K562 (cell line): ENCODE measurements at places on chromosomes 7 and 10. TPM values are rescaled to one million over a fixed set of nuclear protein-coding genes. Genes with fewer than 3 reads are reported as not detected.

DNA sequence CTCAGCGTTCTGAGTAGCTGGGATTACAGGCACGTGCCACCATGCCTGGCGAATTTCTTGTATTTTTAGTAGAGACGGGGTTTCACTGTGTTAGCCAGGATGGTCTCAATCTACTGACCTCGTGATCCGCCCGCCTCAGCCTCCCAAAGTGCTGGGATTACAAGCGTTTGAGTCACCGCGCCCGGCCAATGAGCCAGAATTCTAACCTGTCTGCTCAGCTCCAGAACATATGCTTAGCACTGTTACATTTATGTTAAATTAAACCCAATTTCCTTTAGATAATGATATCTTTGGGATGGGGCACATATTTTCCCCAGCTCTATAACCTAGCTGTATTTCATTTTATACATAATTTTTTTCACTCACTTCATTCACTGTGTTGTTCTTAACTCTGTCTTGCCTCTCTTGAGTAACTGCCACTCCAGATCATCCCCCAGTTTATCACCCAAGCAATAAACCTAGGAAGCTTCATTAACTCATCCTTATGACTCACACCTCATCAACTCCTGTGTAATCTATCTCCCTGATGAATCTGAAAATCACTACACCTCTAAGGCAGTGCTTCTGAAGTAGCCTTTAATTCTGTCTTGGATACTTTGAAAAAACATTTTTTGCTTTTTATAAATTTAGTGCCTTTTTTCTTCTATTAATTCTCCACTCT is 559.7 kb upstream of the ZWINT start:
- H3K4me3 ChIP-seq, result no peak overlapping the region
- H3K4me1 ChIP-seq, result no peaks in the 10 kb centered on the region
- H3K36me3 ChIP-seq, result no peaks in the 10 kb centered on the region
- no peaks in the 10 kb centered on the region for H3K27me3 ChIP-seq
- no peak for DNase-seq
- no peak overlapping the region for H3K27ac ChIP-seq

DNA sequence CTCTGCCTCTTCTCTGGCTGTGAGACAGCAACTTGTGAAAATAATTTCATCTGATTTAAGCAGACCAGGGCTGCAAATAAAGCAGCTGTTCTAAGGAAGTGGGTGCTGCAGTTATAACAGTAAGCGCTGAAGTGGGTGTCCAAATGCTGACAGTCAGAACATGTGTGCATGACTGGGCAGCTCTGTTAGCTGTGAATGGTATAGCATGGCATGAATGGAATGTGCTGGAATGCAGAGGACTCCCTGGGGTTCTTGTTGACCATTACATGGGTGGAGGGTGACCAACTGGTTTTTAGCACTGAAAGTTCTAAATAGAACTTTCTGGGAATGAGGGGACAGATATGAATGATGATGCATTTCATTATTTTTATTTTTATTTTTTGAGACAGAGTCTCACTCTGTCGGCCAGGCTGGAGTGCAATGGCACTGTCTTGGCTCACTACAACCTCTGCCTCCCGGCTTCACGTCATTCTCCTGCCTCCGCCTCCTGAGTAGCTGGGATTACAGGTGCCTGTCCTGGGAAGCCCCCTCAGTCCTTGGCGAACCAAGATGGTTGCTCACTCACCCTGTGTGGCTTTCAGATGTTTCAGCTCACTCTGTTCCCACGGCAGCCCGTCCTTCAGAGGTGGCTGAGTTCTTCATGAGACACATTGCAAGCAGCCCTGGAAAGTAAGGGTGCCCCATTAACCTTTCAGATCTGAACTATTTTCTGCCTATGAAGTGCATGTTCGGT is 319.8 kb upstream of the PHYHIPL start:
- no peaks in the 10 kb centered on the region for H3K27me3 ChIP-seq
- H3K27ac ChIP-seq, result no peak overlapping the region
- DNase-seq, result no peak
- no peaks in the 10 kb centered on the region for H3K4me1 ChIP-seq

DNA sequence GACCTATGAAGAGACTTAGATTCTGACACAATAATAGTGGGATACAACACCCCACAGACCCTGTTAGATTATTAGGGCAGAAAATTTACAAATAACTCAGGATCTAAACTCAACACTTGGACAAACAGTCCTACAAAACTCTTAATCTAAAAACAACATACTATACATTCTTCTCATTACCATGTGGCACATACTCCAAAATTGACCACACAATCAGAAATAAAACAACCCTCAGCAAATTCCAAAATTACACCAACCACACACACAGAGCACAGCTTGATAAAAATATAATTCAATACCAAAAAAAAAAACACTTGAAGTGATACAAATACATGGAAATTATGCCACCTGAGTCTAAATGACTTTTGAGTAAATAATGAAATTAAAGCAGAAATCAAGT is 7.8 kb downstream of the ZNF680 start:
- no peaks in the 10 kb centered on the region for H3K27me3 ChIP-seq
- DNase-seq, result no peak
- H3K4me1 ChIP-seq, result no peaks in the 10 kb centered on the region; the same call in 2 of the 3 replicates
- no peak overlapping the region for H3K4me3 ChIP-seq
- no peak overlapping the region for H3K27ac ChIP-seq

HTR5A gene
- not detected in 2 replicates for total RNA-seq

DNA sequence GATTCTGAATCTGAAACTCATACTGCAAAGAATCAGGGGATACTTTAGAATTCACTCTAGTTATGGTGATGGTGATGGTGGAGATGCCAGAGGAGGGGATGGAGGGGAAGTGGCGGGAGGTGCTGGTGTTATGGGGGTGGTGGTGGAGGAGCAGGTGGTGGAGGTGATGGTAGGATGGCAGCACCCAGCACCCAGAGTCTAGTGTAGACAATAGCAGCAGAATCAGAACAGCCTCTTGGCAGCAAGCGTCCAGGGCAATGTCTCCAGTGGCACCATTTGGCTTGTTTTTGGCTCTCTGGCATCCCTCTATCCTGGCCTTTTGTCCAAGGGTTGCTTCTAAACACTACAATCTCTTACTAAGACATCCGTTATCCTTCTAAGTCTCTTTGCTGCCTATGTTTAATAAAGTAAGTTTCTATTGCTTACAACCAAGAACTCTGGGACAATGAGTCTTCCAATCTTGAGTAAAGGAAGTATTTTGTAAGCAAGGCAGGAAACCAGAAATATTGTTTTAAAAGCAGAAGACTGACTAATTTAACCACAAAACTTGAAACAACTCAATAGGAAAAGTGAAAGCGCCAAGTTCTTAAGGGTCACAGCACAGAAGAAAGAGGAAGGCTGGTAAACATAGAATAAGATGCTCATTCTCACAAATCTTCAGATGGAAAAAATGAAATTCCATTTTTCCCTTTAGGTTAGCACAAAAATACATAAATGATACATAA is 42.4 kb upstream of the GDF10 start:
- no peak overlapping the region for H3K27ac ChIP-seq
- no peaks in the 10 kb centered on the region; the same call in 1 of the 2 replicates for H3K4me1 ChIP-seq
- no peak for DNase-seq
- peaks cover 45% of the 10 kb centered on the region for H3K27me3 ChIP-seq
- no peaks in the 10 kb centered on the region for H3K36me3 ChIP-seq
- H3K4me3 ChIP-seq, result no peak overlapping the region

NPY4R gene
- not detected in 2 replicates for total RNA-seq

NUTM2E gene
- 0.09 and 0.20 TPM in 2 replicates for total RNA-seq

- no peak overlapping the region for H3K4me3 ChIP-seq
- DNase-seq, result no peak
- no peaks in the 10 kb centered on the region for H3K4me1 ChIP-seq
- no peaks in the 10 kb centered on the region; the same call in 2 of the 3 replicates for H3K27me3 ChIP-seq
- H3K36me3 ChIP-seq, result no peaks in the 10 kb centered on the region
These were observed 88.8 kb upstream of the BTBD16 start for GRCh38 chr10:122182308-122182707.

- DNase-seq, result no peak
- no peak overlapping the region for H3K27ac ChIP-seq
- no peaks in the 10 kb centered on the region for H3K4me1 ChIP-seq
- H3K4me3 ChIP-seq, result no peak overlapping the region
These were observed 450.7 kb downstream of the HTR7 start for GRCh38 chr10:90407131-90407530.

DNA sequence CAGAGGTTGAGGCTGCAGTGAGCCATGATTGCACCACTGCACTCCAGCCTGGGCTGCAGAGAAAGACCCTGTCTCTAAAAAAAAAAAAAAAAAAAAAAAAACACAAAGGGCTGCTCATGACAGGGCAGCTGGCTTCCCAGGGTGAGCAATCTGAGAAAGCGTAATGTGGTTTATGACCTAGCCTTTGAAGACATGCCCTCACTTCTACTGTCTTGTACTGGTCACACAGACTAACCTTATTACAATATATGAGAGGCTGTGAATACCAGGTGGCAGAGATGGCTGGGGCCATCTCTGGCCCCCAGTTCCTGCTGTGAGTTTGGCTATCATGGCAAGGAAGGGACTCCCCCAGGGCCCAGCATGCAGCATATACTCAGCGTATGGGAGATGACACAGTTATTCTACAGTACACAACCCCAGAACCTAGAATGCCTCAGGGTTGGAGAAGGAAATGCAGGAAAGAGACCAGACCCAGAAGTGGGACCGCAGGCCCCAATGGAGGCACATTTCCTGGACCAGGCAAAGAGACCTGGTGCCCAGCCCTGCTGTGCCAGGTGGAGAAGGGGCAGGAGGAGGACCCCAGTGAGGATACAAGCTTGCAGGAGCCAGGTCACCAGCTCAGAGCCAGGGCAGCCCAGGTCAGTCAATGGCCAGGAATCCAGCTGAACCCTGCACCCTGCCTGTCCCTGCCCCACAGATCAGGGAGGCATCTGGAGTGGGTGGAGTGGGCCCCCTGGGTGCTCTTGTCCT is 26.3 kb downstream of the NPTX2 start:
- 0 out of 3 replicates have a peak, but pooled peaks cover 2% of the 10 kb centered on the region for H3K27me3 ChIP-seq
- no peaks in the 10 kb centered on the region for H3K36me3 ChIP-seq

CASP7 gene
- total RNA-seq, result 9.0 and 9.2 TPM in 2 replicates

- DNase-seq, result no peak
- H3K4me3 ChIP-seq, result no peak overlapping the region
- no peak overlapping the region for H3K27ac ChIP-seq
- no peaks in the 10 kb centered on the region for H3K4me1 ChIP-seq
These were observed 22.6 kb upstream of the PDIA4 start for GRCh38 chr7:149050941-149051340.

- H3K4me3 ChIP-seq, result no peak overlapping the region
- H3K27ac ChIP-seq, result no peak overlapping the region
- no peaks in the 10 kb centered on the region; the same call in 1 of the 2 replicates for H3K27me3 ChIP-seq
- H3K36me3 ChIP-seq, result no peaks in the 10 kb centered on the region
- no peak for DNase-seq
These were observed 158.0 kb upstream of the MGMT start for GRCh38 chr10:129308953-129309564.

- H3K4me3 ChIP-seq, result no peak overlapping the region
- H3K4me1 ChIP-seq, result no peaks in the 10 kb centered on the region
- DNase-seq, result no peak
- H3K27me3 ChIP-seq, result no peaks in the 10 kb centered on the region
These were observed 188.9 kb upstream of the MALRD1 start for GRCh38 chr10:18859659-18860058.

TMEM178B gene
- 0.02 TPM in 1 of 2 replicates, not detected in the other for total RNA-seq

TDRD1 gene
- not detected in 2 replicates for total RNA-seq

UCN3 gene
- total RNA-seq, result not detected in 2 replicates

DNA sequence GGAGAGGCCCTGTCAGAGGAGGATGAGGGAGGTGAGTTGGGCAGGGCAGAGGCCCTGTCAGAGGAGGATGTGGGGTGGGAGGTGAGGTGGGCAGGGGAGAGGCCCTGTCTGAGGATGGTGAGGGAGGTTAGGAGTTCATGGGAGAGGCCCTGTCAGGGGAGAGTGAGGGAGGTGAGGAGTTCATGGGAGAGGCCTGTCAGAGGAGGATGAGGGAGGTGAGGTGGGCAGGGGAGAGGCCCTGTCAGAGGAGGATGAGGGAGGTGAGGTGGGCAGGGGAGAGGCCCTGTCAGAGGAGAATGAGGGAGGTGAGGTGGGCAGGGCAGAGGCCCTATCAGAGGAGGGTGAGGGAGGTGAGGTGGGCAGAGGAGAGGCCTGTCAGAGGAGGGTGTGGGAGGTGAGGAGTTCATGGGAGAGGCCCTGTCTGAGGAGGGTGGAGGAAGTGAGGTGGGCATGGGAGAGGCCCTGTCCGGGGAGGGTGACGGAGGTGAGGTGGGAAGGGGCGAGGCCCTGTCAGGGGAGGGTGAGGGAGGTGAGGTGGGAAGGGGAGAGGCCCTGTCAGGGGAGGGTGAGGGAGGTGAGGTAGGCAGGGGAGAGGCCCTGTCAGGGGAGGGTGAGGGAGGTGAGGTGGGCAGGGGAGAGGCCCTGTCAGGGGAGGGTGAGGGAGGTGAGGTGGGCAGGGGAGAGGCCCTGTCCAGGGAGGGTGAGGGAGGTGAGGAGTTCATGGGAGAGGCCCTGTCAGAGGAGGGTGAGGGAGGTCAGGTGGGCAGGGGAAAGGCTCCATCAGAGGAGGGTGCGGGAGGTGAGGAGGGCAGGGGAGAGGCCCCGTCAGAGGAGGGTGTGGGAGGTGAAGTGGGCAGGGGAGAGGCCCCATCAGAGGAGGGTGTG is 73.7 kb downstream of the INPP5A start:
- no peak for DNase-seq
- no peaks in the 10 kb centered on the region for H3K27me3 ChIP-seq
- no peaks in the 10 kb centered on the region for H3K36me3 ChIP-seq
- H3K4me3 ChIP-seq, result no peak overlapping the region
- no peaks in the 10 kb centered on the region for H3K4me1 ChIP-seq
